Stimulated activated CD8-positive, alpha-beta memory T cell treated with anti-CD3 and anti-CD28 coated beads, Interleukin-15, amount 100 ng/mL, for 4 hours (primary cell): ENCODE measurements at places on chromosomes 7 and 10.

DNA sequence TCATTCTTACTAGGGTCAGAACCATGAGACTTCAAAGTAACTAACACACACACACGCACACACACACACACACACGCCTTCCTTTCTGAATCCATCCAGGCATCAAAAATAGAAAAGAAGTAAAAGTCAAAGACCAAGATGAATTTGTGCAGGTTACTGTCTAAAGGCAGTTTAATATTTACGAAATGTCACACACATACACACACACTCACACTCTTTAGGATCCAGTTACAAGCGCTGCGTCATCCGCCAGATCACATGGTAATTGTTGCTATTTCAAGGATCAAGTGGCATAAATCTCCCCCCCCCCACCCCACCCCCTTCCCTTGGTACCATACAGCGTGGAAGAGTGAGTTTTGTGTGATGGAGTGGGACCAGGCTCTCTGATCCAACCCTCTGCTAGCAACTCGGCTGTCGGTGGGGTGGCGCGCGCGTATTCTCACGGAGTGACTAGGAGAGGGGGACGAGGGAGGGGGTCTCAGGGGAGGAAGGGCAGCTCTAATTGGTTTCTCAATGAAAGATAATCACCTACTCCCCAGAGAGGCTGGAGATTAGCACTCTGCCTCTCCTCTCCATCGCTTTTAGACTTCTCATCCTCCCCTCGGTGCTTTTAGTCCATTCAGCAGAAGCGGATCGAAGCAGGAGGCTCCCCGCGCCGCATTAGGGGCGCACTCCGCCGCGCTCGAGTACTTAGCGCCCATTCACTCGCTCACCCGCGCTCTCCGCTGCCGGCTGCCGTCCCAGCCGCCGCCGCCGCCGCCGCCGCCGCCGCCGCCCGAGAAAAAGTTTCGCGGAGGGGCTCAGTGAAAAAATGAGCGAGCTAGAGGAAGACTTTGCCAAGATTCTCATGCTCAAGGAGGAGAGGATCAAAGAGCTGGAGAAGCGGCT lies 83.5 kb upstream of the PRKG1 start:
- DNase-seq = no peak

DNA sequence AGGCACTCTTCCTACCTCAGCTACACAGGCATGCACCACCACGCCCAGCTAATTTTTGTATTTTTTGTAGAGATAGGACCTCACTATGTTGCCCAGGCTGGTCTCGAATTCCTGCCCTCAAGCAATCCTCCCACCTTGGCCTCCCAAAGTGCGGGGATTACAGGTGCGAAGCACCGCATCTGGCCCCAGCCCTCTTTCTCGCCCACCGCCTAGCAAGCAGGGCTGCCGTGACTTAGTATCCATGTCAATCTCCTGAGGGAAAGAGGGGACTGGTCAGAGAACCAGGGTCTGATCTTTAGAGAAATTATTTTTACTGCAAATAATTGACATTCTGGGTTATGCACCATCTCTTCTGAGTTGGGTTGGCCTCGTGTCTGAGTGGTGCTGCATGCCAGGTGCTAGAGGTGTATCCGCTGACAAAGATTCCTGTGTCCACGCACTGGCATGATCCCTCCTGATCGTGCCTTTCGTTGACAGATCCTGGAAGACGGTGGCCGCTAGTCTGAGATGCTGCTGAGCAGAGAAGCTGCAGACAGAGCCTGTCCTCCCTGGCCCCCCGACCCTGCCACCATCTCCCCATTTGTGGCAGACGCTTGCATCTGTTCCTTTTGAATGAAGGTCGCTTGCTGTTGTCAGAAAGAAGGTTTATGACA lies 22.7 kb downstream of the WIPI2 start:
- no peak for DNase-seq

GRCh38 chr10:45518741-45519140 lies 144.7 kb downstream of the ALOX5 start:
- DNase-seq = no peak

DNA sequence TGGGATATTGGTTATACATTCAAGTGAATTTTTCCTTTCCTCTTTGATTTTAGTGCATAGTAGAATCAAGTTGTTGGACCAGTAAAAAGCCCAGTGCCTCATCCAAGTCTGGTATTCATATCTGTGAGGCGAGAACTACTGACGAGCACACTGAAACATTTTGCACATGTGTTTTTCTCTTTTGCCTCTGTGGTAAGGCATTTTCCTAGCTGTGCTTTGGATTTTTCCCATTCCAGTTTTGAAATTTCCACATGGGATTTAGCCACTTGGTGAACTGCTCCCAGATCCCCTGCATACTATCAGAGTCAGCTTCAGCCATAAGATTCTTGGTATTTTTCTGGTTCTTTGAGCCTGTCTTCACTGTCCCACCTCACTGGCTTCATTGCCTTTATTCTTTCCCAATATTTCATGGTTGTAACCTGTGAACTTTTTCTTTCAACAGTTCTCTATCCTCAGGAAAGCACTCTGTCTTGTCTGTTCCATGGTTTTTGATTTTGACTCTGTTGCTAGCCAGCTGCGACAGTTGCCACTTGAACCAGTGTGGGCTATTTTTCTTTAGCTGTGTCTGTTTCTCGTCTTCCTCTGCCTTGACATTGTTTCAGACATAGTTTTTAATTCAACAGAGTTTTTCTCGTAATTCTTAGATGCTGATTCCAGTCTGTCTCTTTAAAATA lies 239.0 kb downstream of the REEP3 start:
- no peak for DNase-seq

DNA sequence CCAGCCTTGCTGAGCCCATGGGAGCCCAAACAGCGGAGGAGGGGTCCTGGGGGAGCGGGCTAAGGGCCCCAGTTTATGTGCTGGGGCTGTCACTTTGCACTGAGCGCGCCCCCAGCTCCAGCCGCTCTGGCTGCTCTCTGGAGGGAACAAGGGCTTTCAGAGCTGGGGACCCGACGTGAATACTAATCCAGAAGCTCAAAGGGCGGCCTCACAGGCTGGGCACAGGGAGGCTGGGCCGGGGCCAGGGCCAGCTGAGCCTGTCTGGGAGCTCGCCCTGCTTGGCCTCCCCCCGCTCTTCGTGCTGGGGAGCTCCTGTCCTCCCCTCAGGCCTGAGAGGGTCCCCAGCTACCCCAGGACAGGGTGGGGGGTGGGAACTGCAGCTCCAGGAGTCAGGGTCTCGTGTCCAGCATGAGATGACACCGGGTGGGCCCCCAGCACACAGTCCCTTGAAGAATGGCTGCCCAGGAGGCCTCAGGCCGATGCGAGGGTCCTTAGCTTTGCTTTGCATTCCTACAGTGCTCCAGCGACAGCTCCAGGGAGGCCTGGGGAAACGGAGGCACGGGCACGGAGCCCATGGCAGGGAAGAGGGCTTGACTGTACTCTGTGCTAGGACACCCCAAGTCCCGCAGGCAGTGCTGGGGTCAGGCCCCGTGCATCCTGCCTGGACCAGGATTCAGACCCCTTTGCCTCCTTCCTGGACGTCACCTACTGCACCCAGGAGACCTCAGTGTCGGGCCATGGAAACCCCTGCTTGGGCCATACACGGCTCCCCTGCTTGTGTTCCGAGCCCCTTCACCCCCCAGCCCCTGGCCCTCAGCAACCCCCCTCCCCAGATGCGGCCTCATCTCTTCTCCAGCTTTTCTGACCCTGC lies 5.8 kb upstream of the AMZ1 start:
- no peak for DNase-seq

- no peak for DNase-seq
Measured at GRCh38 chr7:141023295-141023694, 8.5 kb upstream of the MRPS33 start.

GRCh38 chr7:78510580-78511188 lies 712.1 kb downstream of the PHTF2 start:
- no peak for DNase-seq

DNA sequence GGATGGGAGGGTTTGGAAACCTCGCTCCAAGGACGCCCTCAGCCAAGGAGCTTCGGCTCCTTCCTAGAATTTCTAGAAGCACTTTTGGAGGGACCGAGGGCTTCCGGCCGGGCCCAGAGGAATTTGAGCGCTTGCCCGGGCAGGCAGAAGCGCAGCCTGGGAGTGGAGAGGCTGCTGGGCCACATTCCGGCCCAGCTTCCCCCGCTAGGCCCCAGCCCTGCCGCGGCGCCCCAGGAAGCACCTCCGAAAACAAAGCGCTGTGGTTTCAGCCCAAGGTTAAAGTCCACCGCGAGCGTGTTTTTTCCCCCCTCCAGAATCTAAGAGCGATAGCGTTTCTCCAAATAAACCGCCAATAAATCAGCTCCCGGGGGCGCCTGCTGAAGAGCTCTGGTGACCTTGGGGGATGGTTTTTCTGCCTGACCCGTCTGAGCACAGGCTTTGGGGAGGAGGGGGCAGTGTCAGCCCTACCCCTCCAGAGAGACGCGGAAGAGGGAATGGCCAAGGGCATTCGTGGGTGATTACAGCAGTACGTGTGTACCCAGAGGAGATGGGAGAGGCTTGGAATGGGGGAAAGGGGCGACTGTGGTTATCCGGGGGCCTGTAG lies 5.7 kb upstream of the TNRC18 start:
- DNase-seq = no peak

DNA sequence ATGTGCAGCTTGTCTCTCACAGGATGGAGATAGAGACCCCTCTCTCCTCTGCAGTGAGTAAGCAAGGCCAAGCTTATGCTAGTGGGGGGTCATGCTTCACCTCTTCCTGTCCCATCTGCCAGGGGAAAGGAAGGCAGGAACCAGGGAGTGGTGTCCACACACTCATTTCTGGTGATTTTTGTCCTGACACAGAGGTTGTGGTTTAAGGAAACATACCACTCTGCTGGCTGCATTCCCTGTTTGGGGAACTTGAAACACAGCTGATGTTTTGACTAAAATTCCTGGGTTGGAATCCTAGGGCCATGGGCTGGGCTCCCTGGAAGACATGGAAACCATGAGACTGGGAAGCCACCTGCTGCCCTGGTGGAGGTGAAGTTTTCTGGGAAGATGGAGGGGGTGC lies 21.4 kb downstream of the C10orf120 start:
- DNase-seq = no peak
